ENCODE measurements at places on chromosomes 12 and 14.

GRCh38 chr14:63164108-63164683, 40.0 kb upstream of the RHOJ start:
- no peak overlapping the region for H3K27ac ChIP-seq
- no peaks in the 10 kb centered on the region for H3K4me1 ChIP-seq
- DNase-seq, result no peak
- no peaks in the 10 kb centered on the region for H3K36me3 ChIP-seq
- no peak overlapping the region for H3K4me3 ChIP-seq

- H3K27me3 ChIP-seq, result no peaks in the 10 kb centered on the region
- no peak overlapping the region for H3K27ac ChIP-seq
- H3K4me1 ChIP-seq, result 0 out of 2 replicates have a peak, but pooled peaks cover 5% of the 10 kb centered on the region
These were observed 135.2 kb upstream of the KRR1 start for GRCh38 chr12:75646329-75647210.

- no peak overlapping the region for H3K27ac ChIP-seq
- no peak overlapping the region for H3K4me3 ChIP-seq
- DNase-seq, result no peak
- H3K36me3 ChIP-seq, result no peaks in the 10 kb centered on the region
- no peaks in the 10 kb centered on the region for H3K27me3 ChIP-seq
- no peaks in the 10 kb centered on the region for H3K4me1 ChIP-seq
These were observed 164.2 kb downstream of the CHST11 start for GRCh38 chr12:104620837-104621531.

DNA sequence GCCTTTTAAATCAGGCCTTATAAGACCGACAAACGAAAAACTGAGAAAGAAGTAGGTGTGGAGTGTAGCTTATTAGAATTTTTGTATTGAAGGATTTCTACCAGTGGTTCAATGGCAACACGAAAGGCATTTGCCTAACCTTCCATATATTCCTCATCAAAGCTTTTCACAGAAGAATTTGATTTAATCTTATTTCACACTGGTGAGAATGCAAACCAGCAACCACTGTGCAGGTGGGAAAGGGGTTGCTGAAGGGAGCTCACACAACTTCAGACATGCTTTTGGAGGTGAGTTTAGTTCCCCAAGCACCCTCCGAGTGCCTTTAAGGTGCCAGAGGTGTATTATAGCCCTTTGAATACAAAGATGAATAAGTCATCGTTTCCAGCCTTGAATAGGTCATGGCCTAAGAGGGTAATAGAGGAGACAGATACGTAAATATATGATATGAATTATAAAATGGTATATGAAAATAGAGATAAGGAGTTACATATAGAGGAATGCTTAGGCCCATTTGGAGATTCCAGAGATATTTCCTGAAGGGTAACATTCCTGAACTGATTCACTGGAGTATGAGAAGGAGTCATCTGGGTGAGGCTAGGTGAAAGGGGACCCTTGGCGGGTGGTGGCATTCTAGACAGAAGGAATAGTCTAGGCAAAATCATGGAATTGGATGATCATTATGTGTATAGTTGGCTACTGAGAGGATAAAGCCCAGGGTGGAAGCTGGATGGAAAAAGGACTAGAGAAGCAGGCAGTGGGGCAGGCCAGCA, 6.4 kb downstream of the ERP27 start:
- no peak overlapping the region for H3K27ac ChIP-seq
- peaks cover 70% of the 10 kb centered on the region for H3K4me1 ChIP-seq
- H3K27me3 ChIP-seq, result no peaks in the 10 kb centered on the region
- no peaks in the 10 kb centered on the region for H3K36me3 ChIP-seq
- H3K4me3 ChIP-seq, result no peak overlapping the region

GRCh38 chr12:52473768-52474167, at the start of gene KRT6C:
Gene KRT6C, minus strand, starts transcription at chr12:52473805. Its CDS starts 68 bp downstream, at chr12:52473737.
- no peaks in the 10 kb centered on the region for H3K4me1 ChIP-seq
- no peak within 1 kb of the TSS for H3K27ac ChIP-seq
- DNase-seq, result no peak
- H3K4me3 ChIP-seq, result no peak within 1 kb of the TSS
- no peaks in the 10 kb centered on the region for H3K27me3 ChIP-seq

GRCh38 chr14:105124823-105125222, 43.8 kb downstream of the JAG2 start:
- peaks cover 8% of the 10 kb centered on the region for H3K4me1 ChIP-seq
- no peaks in the 10 kb centered on the region for H3K27me3 ChIP-seq
- DNase-seq, result no peak

- DNase-seq, result peak; percentile 40
- no peak overlapping the region for H3K4me3 ChIP-seq
- peaks cover 20% of the 10 kb centered on the region for H3K4me1 ChIP-seq
- no peak overlapping the region for H3K27ac ChIP-seq
These were observed 5.4 kb downstream of the IFFO1 start for GRCh38 chr12:6550294-6551062.

- H3K27me3 ChIP-seq, result no peaks in the 10 kb centered on the region
- no peaks in the 10 kb centered on the region for H3K36me3 ChIP-seq
- no peak for DNase-seq
- no peak overlapping the region for H3K4me3 ChIP-seq
These were observed 30.9 kb upstream of the MDM2 start for GRCh38 chr12:68776976-68777610.

DNA sequence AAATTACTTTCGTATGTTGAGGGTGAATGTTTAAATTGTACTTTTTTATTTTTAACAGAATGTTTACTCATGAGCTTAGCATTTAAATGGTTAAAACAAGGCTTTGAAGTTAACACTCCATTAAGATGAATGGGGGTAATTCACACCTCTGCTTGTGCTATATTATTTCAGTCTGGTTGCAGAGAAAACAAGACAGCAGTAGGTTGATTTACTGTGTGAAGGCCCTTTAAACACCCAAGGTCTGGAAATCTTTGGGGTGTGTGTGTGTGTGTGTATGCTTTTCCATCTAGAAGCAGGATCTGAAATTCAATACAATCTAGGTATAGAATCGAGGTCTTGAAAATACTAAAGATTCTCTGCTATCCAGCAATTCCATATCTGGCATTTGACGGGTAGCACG, 83.8 kb downstream of the SLC38A6 start:
- H3K36me3 ChIP-seq, result no peaks in the 10 kb centered on the region
- no peak for DNase-seq
- H3K27ac ChIP-seq, result no peak overlapping the region
- no peaks in the 10 kb centered on the region for H3K4me1 ChIP-seq
- no peak overlapping the region for H3K4me3 ChIP-seq
- H3K27me3 ChIP-seq, result no peaks in the 10 kb centered on the region

- H3K27ac ChIP-seq, result no peak overlapping the region
- no peak overlapping the region for H3K4me3 ChIP-seq
- DNase-seq, result no peak
- H3K27me3 ChIP-seq, result no peaks in the 10 kb centered on the region
- H3K36me3 ChIP-seq, result no peaks in the 10 kb centered on the region
These were observed 24.2 kb downstream of the TMEM30B start for GRCh38 chr14:61256826-61257468.

GRCh38 chr12:96112733-96113132, 77.3 kb upstream of the LTA4H start:
- H3K27me3 ChIP-seq, result no peaks in the 10 kb centered on the region
- no peak overlapping the region for H3K4me3 ChIP-seq
- no peaks in the 10 kb centered on the region for H3K36me3 ChIP-seq
- H3K4me1 ChIP-seq, result peaks cover 18% of the 10 kb centered on the region
- peak; percentile 51 for DNase-seq

GRCh38 chr14:103089386-103090335, 4.9 kb upstream of the EXOC3L4 start:
- peaks cover 8% of the 10 kb centered on the region for H3K4me1 ChIP-seq
- H3K36me3 ChIP-seq, result no peaks in the 10 kb centered on the region
- no peaks in the 10 kb centered on the region for H3K27me3 ChIP-seq

- H3K4me1 ChIP-seq, result no peaks in the 10 kb centered on the region
- DNase-seq, result no peak
- H3K4me3 ChIP-seq, result no peak overlapping the region
- H3K36me3 ChIP-seq, result no peaks in the 10 kb centered on the region
These were observed 10.0 kb downstream of the BRF1 start for GRCh38 chr14:105290621-105291346.

GRCh38 chr12:66403746-66404145, 101.5 kb downstream of the HELB start:
- H3K27ac ChIP-seq, result no peak overlapping the region
- DNase-seq, result no peak
- no peaks in the 10 kb centered on the region for H3K36me3 ChIP-seq
- H3K4me1 ChIP-seq, result no peaks in the 10 kb centered on the region

- no peaks in the 10 kb centered on the region for H3K27me3 ChIP-seq
- no peaks in the 10 kb centered on the region for H3K4me1 ChIP-seq
These were observed 289.7 kb downstream of the RAD51B start for GRCh38 chr14:68109132-68109900.

- DNase-seq, result no peak
- peak overlapping the region; percentile 75 for H3K4me3 ChIP-seq
- H3K36me3 ChIP-seq, result no peaks in the 10 kb centered on the region
- H3K27ac ChIP-seq, result peak overlapping the region; percentile 97
- no peaks in the 10 kb centered on the region for H3K27me3 ChIP-seq
- H3K4me1 ChIP-seq, result peaks cover 3% of the 10 kb centered on the region
These were observed 371 bp downstream of the CHD8 start for GRCh38 chr14:21455592-21455911.

DNA sequence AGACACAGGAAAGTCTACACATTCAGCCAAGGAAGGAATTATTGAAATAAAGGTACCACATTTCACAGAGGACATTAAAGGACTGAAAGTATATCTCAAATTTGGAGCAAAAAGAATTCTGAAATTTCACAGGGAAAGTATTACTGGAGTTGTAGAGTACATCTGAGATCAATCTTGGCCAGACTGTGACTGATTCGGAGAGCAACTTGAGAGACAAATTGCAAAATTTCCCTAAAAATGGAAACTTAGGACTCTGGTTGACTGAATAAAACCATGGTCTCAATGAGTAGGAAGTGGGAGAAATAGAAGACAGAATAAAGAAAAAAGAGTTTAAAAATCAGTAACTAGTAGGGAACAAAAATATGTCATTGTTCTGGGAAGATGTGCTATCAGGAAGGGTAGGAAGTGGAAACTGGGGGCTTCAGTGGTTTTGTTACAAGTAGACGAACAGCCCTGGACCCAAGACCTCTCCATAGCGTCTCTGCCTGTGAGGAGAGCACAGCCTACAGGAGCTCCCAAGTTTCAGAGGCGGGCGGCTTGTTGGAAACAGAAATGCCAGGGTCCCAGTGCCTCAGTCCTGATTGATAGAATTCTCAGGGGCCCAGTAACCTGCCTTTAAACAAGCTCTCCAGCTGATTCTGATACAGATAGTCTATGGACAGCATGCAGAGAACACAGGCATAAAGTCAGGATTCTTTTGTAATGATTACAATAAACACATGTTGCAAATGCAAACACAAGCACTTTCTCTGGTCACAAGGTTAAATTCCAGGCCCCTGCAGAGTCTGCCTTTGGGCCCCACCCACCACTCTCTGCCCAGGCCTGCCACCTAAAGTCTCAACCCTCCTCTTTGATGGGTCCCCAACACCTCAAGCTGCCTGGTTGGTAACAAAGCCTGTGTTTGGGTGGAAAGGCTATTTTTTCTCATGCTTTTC, 63.1 kb downstream of the BBS10 start:
- H3K4me1 ChIP-seq, result peaks cover 6% of the 10 kb centered on the region
- H3K27ac ChIP-seq, result no peak overlapping the region
- H3K4me3 ChIP-seq, result no peak overlapping the region
- peak; percentile 50 for DNase-seq
- H3K36me3 ChIP-seq, result no peaks in the 10 kb centered on the region

- no peak overlapping the region for H3K27ac ChIP-seq
- no peak for DNase-seq
- no peaks in the 10 kb centered on the region for H3K4me1 ChIP-seq
These were observed 59.2 kb downstream of the MAPKAPK5 start for GRCh38 chr12:111901182-111901581.

- H3K4me1 ChIP-seq, result no peaks in the 10 kb centered on the region
- no peaks in the 10 kb centered on the region for H3K27me3 ChIP-seq
- no peak for DNase-seq
- no peak overlapping the region for H3K27ac ChIP-seq
- H3K36me3 ChIP-seq, result no peaks in the 10 kb centered on the region
These were observed 11.3 kb downstream of the CMKLR1 start for GRCh38 chr12:108327621-108328344.

DNA sequence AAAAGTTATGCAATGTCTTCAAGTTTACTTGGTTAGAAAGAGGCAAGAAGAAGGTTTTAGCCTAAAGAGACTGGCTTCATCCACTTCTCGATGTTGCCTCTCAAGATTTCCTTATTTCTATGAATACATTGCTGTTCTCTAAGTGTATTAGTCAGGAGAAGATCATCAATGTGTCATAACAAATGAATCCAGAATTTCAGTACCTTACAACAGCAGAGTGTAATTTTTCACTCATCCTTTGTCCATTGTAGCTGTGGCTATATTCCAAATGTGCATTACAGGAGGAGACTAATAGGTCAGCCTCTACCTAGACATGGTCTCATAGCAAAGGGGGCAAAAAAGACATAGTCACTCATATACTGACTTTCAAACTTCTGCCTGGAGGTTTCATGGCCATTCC, 579.1 kb downstream of the PRKD1 start:
- H3K36me3 ChIP-seq, result no peaks in the 10 kb centered on the region
- no peak for DNase-seq
- no peaks in the 10 kb centered on the region for H3K27me3 ChIP-seq

GRCh38 chr12:103820361-103820760, 20.7 kb downstream of the NT5DC3 start:
- no peaks in the 10 kb centered on the region for H3K36me3 ChIP-seq
- no peak for DNase-seq
- no peak overlapping the region for H3K27ac ChIP-seq
- no peaks in the 10 kb centered on the region for H3K27me3 ChIP-seq
- H3K4me1 ChIP-seq, result no peaks in the 10 kb centered on the region
- H3K4me3 ChIP-seq, result no peak overlapping the region

DNA sequence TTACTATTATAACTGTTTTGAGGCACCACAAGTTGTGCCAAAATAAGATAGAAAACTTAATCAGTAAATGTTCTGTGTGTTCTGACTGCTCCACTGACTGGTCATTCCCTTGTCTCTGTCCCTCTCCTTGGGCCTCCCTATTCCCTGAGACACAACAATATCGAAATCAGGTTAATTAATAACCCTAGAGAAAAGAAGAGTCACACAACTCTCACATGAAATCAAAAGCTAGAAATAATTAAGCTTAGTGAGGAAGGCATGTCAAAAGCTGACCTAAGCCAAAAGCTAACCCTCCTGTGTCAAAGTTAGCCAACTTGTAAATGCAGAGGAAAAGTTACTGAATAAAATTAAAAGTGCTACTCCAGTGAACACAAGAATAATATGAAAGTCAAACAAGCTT, 53.8 kb upstream of the CCDC196 start:
- DNase-seq, result no peak
- no peaks in the 10 kb centered on the region for H3K27me3 ChIP-seq
- no peaks in the 10 kb centered on the region for H3K36me3 ChIP-seq

DNA sequence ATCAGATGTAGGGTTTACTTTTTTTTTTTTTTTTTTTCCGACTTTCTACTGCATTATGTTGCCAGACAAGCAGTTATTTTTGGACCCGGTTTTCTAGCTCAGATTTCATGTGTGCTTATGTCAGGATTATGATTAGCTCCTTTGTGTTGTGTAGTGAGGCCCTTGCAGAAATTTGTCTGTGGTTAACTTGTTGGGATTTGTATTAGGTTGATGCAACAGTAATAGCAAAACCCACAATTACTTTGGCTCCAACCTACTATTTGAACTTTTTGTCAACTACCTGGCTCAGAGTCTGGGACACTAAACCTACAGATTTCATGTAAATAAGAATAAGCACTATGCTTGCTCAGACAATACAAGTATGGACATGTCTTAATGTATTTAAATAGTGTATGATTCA, 44.1 kb upstream of the KCNJ8 start:
- DNase-seq, result no peak
- H3K4me3 ChIP-seq, result no peak overlapping the region
- peaks cover 2% of the 10 kb centered on the region for H3K36me3 ChIP-seq
- peak overlapping the region; percentile 94 for H3K27ac ChIP-seq
- H3K27me3 ChIP-seq, result no peaks in the 10 kb centered on the region
